ENCODE measurements at places on chromosomes 7 and 10.

- no peak for DNase-seq
Measured at GRCh38 chr10:108819302-108819701, 1104.0 kb downstream of the XPNPEP1 start.

DNA sequence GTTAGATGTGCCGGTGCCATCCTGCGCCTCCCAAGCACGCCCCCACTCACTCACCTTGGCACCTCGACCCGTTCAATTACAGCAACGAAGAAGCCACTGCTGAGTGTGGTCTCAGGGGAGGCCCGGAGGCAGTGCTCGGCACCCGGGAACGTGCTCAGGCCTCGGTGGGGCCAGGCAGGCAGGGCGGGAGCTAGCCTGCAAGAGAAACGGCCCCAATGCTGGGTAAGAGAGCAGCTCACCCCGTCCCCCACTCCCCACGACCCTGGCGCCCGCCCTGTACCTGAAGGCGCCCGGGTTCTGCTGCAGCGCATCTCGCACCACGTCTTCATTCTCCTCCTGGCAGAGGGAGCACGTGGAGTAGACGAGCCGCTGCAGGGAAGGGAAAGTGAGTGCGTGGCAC is 5.1 kb downstream of the NSUN5 start:
- no peak for DNase-seq

DNA sequence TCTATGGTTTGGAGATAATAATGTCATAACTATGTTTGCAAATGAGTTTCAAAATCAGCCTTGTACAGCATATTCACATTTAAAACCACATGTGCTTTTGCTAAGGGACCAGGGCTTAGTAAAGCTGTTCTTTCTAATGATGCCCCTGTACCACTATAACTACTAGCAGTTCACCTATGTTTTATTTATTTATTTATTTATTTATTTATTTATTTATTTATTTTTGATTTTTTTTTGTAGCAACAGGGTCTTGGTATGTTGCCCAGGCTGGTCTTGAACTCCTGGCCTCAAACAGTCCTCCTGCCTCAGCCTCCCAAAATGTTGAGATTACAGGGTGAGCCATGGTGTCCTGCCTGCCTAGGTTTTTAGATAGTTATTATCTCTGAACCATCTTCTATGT is 96.9 kb downstream of the CFAP58 start:
- DNase-seq = no peak

DNA sequence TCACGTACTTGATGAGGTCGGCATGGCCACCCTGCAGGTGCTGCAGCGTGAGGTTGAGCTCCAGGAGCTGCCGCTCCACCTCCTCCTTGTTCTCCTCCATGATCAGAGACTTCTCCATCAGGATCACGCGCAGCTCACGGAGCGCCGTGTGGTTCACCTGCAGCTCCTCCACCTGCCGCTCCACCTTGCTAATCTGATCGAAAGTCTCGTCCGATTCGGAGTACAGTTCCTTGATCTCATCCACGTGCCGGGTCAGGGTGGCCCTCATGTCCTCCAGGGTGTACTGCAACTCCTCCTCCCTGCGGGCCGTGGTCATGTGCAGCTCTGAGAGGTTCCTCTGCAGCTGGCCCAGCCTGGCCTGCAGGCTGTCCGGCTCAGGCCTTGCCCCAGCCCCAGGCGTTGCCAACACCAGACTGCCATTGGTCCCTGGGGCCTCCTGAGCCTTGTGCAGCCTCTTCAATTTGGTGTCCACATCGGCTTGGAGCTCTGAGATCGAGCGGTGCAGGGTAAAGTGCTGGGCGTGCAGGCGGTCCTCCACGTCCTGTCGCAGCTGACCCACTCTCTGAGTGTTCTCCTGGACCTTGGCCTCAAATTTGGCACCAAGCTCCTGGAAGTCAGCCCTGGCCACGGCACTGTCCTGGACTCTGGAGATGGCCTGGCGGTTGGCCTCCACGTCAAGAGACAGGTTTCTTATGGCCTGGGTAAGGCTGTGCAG is 13.9 kb downstream of the MMRN2 start:
- no peak for DNase-seq

DNA sequence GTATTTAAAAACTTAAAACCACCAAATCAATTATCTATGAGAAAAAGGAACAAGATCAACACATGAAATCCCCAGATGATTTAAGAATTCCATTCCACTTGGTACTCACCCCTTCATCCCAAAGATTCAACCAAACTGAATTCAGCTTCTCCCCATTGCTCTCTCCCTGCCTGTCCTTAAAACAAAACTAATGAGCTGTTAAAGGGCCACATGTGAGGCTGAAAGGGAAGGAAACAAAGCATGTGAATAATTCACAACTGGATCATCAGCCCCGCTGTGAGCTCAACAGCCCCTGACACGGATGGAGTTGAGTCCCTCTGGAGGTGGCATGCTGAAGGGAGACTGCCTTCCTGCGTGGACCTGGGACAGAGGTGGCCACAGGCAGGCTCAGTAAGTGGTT is 32.9 kb downstream of the VOPP1 start:
- DNase-seq = no peak

DNA sequence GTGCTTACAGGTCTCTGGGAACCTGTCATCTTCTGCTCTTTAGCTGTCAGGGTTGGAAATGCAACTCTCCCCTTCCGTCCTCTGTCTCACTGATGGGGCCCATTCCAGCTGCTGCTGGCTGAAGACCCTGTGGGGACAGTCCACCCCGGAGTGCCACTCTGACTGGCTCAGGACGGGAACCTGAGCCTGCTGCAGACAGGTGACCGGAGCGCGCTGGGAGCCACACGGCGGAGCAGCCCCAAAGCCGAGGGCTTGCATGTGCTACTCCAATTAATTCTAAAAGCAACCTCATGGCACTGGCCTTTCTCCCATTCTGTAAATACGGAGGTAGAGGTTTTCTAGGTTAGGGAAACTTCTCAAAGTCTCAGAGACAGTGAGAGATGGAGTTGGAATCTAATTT is 223.5 kb upstream of the PITRM1 start:
- DNase-seq = no peak

- no peak for DNase-seq
Measured at GRCh38 chr10:122273966-122274545, 3.0 kb downstream of the BTBD16 start.

GRCh38 chr10:4512196-4512595 is 313.8 kb upstream of the AKR1E2 start:
- no peak for DNase-seq

- DNase-seq = no peak
Measured at GRCh38 chr10:133262696-133263095, 14.0 kb downstream of the ADAM8 start.

DNA sequence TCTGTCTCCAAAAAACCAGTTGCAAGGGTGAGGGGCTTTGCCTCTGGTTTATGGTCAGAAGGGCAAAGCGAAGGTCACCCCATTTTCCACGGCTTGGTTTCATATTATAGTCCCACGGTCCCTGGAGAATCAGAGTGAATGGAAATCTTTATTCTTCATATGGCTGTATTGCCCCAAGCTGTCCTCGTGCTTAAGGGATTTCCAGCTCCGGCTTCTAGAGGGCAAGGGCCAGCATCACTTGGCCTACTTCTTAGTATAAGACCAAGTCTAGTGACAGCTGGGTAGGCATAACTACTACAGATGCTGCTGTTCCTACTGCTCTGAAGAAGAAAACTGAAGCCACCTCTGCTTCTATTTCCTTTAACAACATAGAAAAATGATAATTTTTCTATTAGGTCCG is 63.2 kb downstream of the PARP12 start:
- DNase-seq = no peak

- DNase-seq = no peak
Measured at GRCh38 chr7:130906575-130906974, 172.6 kb upstream of the KLF14 start.

- no peak for DNase-seq
Measured at GRCh38 chr7:156169474-156170370, 357.5 kb upstream of the SHH start.

- no peak for DNase-seq
Measured at GRCh38 chr10:51843966-51844365, 144.6 kb upstream of the CSTF2T start.

GRCh38 chr10:17233286-17233991 is 5.4 kb downstream of the VIM start:
- DNase-seq = peak; percentile 10
